Activated CD8-positive, alpha-beta T cell treated with anti-CD3 and anti-CD28 coated beads, Interleukin-2, amount 10 ng/mL, durations not matched to agents 7 days and 5 days (primary cell): ENCODE measurements at places on chromosomes 12 and 14.
A peak's percentile ranks its signal among the peaks of the same experiment; 100 is the strongest.

DNA sequence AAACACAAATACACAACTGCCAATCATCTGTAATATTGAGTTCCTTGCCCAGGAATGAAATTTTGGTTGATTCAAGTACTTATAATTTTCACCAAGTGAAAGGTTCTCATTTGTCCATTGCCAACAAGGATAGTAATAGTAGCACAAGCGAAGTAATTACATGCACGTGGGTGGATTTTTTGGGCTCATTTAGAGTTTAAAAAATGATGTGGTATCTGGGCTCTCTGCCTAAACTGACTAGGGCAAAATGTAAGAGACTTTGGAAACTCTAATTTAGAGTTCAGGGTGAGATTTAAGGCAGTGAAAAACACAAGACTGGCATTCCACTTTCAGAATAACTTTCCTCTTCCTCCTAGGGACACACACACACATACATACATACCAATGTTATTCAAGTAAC, 111.7 kb downstream of the MYRFL start:
- DNase-seq = no peak
- no peaks in the 10 kb centered on the region for H3K36me3 ChIP-seq
- no peaks in the 10 kb centered on the region for H3K4me1 ChIP-seq
- no peak overlapping the region for H3K4me3 ChIP-seq

GRCh38 chr14:34926552-34926951, 51.4 kb upstream of the BAZ1A start:
- H3K4me1 ChIP-seq = peaks cover 24% of the 10 kb centered on the region
- peaks cover 9% of the 10 kb centered on the region for H3K36me3 ChIP-seq
- no peak overlapping the region for H3K4me3 ChIP-seq
- no peak overlapping the region for H3K27ac ChIP-seq
- no peak for DNase-seq

DNA sequence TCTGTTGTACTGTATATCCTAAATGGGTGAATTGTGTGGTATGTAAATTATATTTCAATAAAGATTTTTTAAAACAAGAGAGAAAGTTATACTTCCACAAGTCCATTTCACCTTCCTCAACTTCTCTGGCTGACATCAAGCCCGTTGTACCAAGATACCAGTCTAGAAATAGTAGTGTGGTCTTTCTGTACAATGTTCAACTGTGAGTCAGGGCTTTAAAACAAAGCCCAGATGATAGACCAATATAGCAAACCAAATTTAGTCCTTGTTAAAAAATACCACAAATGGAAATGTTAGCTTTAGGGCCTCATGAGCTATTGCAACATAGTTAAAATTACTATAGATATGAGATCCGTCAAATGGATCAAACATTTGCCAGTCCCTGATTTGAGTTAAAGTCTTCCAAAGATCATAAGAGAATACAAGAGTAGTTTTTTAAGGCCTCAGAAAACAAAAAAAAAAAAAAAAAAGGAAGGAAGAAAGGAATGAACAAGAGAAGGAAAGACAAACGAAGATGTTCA, 49.0 kb upstream of the EGLN3 start:
- no peak overlapping the region for H3K27ac ChIP-seq
- no peak for DNase-seq
- H3K4me3 ChIP-seq = no peak overlapping the region
- H3K4me1 ChIP-seq = no peaks in the 10 kb centered on the region

DNA sequence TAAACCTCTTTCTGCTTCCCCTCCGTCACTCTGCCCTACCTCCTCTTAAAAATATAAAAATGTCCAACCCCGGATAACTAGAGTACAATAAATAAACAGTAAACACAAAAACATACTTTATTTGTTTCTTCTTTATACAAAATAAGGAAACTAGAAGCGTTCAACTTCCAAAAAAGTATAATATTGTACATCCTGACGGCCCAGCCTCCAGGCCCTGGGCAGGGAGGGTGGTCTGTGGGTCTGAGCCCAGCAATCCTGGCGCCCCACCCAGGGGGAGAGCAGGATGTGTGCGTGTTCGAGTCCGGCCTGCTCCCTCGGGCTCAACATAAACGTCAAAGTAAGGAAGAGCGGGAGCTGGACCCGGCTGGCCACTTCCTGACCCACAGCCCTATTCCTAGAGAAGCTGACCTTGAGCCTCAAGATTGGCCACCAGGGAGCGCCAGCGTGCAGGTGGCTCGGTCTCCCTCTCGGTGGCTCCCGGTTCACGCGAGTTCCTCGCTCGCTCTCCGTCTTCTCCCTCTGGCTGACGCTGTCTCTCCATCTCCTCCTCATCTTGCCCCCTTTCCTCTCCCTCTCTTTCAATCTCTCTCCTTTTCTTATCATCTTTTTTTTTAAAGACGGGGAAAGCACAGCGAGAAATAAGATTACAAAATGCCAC, 9.4 kb downstream of the LHX5 start:
- H3K27me3 ChIP-seq = peaks cover 56% of the 10 kb centered on the region
- H3K36me3 ChIP-seq = peaks cover 10% of the 10 kb centered on the region
- H3K4me3 ChIP-seq = peak overlapping the region; percentile 59
- H3K27ac ChIP-seq = no peak overlapping the region
- peaks cover 21% of the 10 kb centered on the region for H3K4me1 ChIP-seq

- H3K27ac ChIP-seq = no peak overlapping the region
- DNase-seq = peak; percentile 46
- H3K27me3 ChIP-seq = peaks cover 17% of the 10 kb centered on the region
- H3K4me1 ChIP-seq = peaks cover 7% of the 10 kb centered on the region
- H3K4me3 ChIP-seq = no peak overlapping the region
Measured at GRCh38 chr12:12327802-12328201, 22.2 kb downstream of the MANSC1 start.

- no peak overlapping the region for H3K4me3 ChIP-seq
- no peaks in the 10 kb centered on the region for H3K4me1 ChIP-seq
- DNase-seq = no peak
Measured at GRCh38 chr14:33282331-33283230, 343.9 kb downstream of the NPAS3 start.

GRCh38 chr14:30305346-30305745, 253.6 kb upstream of the G2E3 start:
- H3K4me3 ChIP-seq = no peak overlapping the region
- H3K27me3 ChIP-seq = no peaks in the 10 kb centered on the region
- no peaks in the 10 kb centered on the region for H3K36me3 ChIP-seq

DNA sequence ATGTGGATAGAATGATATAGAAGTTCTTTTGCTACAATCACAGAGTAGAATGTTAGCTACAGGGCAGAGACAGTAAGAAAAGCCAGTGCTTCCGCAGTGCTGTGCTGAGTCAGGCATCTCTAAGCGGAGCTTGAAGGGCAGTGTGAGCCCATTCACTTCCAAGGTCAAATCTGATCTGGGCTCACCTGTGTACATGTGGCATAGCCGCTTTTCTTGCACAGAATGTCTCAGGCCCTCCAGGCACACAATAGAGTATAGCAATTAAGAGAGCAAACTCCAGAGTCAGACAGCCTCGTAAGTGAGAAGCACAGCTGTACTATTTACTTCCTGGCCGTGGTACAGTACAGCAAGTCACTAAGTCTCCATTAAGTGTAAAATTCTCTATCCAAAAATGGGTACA, 26.8 kb downstream of the CORO1C start:
- DNase-seq = no peak
- H3K4me1 ChIP-seq = peaks cover 19% of the 10 kb centered on the region
- H3K4me3 ChIP-seq = no peak overlapping the region
- no peak overlapping the region for H3K27ac ChIP-seq
- no peaks in the 10 kb centered on the region for H3K27me3 ChIP-seq

DNA sequence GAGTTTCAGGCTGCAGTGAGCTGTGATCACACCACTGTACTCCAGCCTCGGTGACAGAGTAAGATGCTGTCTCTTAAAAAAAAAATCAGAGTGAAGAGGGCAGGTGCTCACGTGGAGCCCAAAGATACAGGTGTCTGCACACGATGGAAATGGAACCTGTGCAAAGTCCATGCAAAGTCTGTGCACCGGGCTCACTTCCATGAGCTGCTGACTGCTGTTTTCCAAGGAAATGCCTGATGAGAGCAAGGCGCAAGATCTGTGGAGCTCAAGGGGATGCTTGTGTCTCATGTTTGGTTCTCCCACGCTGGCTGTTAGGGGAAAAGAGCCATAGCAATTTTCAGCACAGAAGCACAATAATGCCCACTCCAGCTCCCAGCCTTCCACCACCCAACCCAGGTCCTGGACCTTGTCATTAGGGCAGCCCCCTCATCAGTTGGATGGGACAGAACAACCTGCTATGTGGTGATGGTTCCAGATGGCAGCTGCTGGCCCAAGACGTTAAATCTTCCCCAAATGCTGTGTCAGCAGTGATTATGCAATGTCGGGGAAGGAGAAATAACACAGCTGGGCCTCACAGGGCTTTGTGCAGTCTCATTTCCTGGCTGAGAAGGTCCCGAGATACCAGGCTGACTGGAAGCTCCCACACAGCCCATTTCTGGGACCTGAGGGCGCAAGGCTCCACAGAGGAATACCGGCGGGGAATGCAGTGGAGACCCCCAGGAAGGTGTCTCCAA, 27.9 kb upstream of the DICER1 start:
- DNase-seq = no peak
- no peak overlapping the region for H3K27ac ChIP-seq
- H3K4me3 ChIP-seq = no peak overlapping the region
- H3K27me3 ChIP-seq = peaks cover 30% of the 10 kb centered on the region

DNA sequence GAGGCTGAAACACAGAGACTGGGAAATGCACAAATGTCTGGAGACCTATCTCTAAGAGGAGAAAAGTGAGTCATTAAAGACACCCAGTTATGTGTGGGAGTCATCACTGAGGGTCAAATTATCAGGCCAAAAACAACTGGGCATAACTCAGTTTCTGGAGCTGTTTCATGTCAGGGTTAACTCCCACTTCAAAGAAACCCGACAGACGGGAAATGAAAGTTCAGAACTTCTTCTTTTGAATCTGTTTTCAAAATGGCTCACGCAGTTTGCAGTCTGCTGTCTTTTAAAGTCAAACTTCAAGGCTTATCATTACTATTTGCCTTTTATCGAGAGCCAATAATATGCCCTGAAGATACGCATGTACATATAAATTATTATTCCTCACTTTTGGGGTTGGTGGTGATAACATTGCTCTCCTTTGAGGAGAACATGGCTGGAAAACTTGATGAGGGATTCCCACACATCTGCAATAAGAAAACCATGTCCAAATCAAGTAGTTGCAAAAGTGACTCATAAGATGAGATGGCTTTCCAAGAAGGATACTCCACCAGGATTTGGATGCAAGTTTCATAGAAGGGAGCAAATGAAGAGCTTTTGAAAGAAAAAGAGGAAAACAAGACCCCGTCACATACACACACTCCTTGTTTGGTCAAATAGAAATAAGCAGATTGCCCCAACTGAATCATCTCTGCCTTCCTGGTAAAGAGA, 341.4 kb downstream of the ADAMTS20 start:
- H3K4me3 ChIP-seq = no peak overlapping the region
- DNase-seq = no peak
- no peaks in the 10 kb centered on the region for H3K36me3 ChIP-seq
- H3K27me3 ChIP-seq = no peaks in the 10 kb centered on the region
- no peak overlapping the region for H3K27ac ChIP-seq

- no peaks in the 10 kb centered on the region for H3K27me3 ChIP-seq
- H3K4me3 ChIP-seq = no peak overlapping the region
- H3K27ac ChIP-seq = no peak overlapping the region
Measured at GRCh38 chr12:115824936-115825602, 452.4 kb downstream of the MED13L start.

- no peak overlapping the region for H3K4me3 ChIP-seq
- no peak overlapping the region for H3K27ac ChIP-seq
- DNase-seq = no peak
Measured at GRCh38 chr14:53060046-53060445, 93.1 kb downstream of the DDHD1 start.

- H3K27ac ChIP-seq = no peak overlapping the region
- peaks cover 22% of the 10 kb centered on the region for H3K36me3 ChIP-seq
- DNase-seq = no peak
- peaks cover 16% of the 10 kb centered on the region for H3K4me1 ChIP-seq
- no peak overlapping the region for H3K4me3 ChIP-seq
Measured at GRCh38 chr12:100185361-100185894, 15.2 kb upstream of the ACTR6 start.

GRCh38 chr12:26760657-26761293, 72.2 kb downstream of the ITPR2 start:
- H3K4me3 ChIP-seq = no peak overlapping the region
- H3K27me3 ChIP-seq = no peaks in the 10 kb centered on the region
- peaks cover 37% of the 10 kb centered on the region for H3K36me3 ChIP-seq
- DNase-seq = no peak
- H3K27ac ChIP-seq = no peak overlapping the region

- no peak for DNase-seq
- no peaks in the 10 kb centered on the region for H3K4me1 ChIP-seq
- no peaks in the 10 kb centered on the region for H3K36me3 ChIP-seq
- H3K27ac ChIP-seq = no peak overlapping the region
- H3K4me3 ChIP-seq = no peak overlapping the region
- peaks cover 4% of the 10 kb centered on the region for H3K27me3 ChIP-seq
Measured at GRCh38 chr14:51704545-51704944, 52.8 kb downstream of the FRMD6 start.

GRCh38 chr14:35730871-35731270, 78.2 kb downstream of the RALGAPA1 start:
- peaks cover 9% of the 10 kb centered on the region for H3K4me1 ChIP-seq
- DNase-seq = no peak
- no peak overlapping the region for H3K4me3 ChIP-seq
- peak overlapping the region; percentile 10 for H3K27ac ChIP-seq
- no peaks in the 10 kb centered on the region for H3K27me3 ChIP-seq

DNA sequence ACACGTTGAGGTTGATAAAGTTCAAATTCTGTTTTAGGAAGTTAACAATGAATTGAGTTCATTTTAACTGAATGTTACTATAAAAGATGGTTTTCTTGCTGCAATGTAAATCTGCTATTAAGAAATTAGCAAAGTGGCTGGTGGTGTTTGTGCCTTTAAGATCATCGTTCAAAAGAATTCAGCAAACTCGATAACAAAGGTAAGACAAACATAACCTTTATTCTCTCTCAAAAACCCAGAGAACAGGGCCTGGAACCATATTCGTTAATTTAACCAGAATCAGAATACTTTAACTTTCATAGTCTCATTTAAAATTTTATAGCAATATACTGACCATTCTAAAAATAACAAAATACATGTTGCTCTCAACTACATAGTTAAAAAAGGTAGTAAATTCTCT, 3.4 kb downstream of the TMEM30B start:
- peaks cover 40% of the 10 kb centered on the region for H3K27me3 ChIP-seq
- H3K4me3 ChIP-seq = no peak overlapping the region
- DNase-seq = no peak
- H3K36me3 ChIP-seq = peaks cover 4% of the 10 kb centered on the region
- H3K4me1 ChIP-seq = peaks cover 16% of the 10 kb centered on the region

DNA sequence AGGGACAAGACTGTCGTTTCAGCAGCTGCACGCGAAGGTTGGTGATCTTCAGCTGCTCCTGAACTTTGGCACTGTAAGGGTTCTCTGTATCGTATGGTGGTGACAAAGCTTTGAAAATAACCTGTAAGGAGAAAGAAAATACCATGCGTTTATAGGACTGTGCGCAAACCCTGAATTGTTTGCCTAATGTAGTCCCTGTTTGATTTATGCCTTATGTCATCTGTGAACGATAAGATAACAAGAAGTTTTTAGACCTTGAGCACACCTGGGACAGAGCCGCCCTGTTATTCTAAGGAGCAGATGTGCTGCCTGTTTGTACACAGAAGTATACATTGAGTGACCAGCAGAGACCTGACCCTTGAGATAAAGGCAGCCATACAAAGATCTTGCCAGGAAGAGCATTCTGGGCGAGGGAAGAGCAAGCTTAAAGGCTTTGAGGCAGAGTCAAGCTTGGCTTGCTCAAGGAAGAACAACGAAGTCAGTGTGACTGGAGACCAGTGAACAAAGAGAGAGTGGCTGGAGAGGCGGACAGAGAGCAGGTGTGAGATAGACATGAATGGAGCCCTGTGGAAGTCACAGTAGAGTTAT, 52.4 kb downstream of the NTN4 start:
- peaks cover 5% of the 10 kb centered on the region for H3K27me3 ChIP-seq
- no peak overlapping the region for H3K27ac ChIP-seq
- H3K36me3 ChIP-seq = no peaks in the 10 kb centered on the region
- no peak overlapping the region for H3K4me3 ChIP-seq
